Fibroblast of skin of left biceps (primary cell): ENCODE measurements at places on chromosomes 12 and 14.
A peak's percentile ranks its signal among the peaks of the same experiment; 100 is the strongest.

DNA sequence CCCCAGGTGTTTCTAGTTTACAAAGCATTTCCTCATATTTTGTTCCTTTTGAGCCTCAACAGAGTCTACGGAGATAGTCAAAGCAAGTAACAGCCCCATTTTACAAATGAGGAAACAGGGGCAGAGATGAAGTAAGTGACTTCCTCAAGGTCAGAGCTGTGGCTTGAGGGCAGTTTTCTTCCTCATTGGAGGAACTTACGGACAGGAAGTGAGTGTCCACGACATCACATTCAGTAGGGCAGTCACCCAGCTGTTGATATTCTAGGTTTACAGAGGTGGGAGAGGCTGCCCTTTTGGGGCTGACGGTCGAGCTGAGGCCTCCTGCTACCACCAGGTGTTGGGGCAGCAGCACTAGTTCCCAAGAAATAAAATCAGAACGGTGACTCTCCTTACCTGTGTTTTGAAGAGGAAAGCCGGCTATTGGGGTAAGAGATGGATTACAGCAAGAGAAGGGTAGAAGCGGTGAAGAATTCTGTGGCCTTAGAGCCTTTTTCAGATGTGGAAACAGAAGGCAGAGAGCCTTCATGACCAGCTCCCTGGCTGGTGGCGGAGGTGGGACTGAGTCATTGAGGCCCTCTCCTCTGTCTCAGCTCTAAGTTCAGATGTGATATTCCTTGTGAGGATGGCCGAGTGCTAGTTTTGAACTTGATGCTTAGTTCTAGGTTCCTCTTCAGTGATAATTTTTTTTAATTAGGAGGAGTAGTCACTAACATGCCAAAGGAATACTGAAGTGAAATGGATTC lies 41.7 kb downstream of the SUSD6 start:
- DNase-seq, result no peak

GRCh38 chr12:57657744-57658143 lies 24.7 kb upstream of the B4GALNT1 start:
- no peak for DNase-seq

DNA sequence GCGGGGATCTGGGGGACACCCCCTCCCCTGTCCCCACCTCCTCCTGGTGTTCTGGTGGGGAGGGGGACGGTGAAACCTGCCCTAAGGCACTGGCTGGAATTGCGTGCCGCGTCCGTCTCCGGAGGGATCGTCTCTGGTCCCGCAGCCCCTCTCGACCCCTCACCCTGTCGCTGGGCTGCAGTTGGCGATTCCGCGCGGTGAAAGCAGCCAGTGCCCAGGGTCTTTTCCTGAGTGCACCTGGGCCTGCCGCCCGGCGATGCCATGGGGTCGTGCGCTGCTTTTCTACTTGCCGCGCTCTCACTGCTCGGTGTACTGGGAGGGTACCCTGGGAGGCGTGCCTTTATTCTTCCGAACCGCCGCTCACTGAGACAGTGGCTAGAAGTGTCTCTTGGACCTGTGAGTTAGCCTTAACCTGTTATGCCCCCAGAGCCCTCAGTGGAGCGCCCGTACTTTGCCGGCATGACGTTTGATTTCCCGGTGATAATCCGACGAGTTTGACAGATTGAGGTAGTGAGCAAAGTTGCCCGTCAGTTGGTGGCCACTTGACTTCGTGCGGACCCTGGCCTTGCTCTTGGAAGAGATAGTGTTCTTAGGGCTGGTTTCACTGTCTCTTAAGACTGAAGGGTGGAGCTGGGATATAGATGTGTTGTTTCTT lies 788 bp downstream of the SFSWAP start:
- no peak for DNase-seq

DNA sequence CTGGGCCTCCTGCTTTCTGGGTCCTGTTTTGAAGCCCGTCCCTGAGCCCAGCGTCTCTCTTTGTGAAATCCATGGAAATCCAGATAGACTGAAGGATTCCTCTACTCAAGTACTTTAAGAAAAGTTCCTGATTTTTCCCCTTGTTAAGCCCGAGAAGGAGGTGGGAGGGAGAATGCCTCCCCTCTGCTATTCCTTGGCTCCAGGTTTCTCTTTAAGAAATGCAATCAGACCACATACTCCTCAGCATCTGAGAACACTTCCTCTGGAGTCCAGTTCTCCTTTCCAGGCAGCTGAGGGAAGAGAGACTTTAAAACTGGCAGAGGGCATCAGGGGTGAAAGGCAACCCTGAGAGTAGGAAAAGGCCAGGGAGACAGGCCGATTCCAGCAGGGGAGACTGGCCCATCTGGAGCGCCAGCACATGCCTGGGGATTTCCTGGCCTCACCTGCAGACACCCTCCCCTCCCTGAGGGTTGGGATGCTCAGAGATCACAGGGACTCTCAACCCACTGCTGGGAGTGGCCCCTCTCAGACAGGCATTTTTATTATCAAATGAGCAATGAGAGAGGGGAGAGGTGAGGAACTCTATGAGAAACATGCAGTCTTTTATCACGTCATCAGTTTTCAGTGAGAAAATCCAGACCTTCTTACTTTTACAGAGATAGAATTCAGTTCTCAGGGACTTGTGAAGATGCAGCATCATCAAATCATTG lies 2.0 kb upstream of the EMP1 start:
- DNase-seq, result no peak

GRCh38 chr14:37466623-37467088 lies 128.4 kb downstream of the FOXA1 start:
- DNase-seq, result no peak

DNA sequence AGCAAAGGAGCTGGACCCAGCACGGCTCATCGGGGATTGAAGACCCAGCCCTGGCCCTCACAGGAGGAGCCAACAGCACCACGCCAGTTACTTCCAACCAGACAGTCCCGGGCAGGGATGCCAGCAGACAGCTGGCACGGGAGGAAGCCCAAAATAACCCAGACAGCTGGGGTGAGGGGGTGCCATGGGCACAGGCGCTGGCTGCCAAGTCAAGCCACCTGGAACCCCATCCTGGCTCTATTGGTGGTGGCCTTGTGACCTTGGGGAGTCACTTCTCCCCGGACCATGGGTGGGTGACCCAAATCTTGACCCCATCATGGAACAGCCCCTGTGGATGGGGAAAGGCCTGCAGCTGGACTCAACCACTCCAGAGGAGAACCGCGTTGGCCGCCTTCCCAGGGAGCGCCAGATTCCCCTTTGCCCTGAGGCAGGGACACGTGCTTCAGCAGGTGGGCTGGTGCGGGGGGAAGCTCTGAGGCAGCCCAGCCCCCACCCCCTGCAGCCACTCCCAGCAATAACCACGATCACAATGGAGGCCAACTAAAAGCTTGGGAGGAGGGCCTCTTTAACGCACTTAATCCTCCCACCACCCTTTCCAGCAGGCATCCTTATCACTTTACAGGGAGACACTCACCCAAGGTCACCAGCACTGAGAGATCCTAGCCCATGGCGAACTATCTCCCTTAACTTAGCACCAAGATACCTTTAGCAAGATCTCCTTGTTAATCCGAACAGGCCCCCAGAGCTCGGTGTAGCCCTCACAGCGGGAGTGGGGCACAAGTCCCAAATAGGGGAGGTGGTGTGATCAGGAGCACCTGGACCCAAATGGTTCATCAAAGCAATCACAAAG lies 4.7 kb upstream of the RHOF start:
- DNase-seq, result no peak

- peak; percentile 87 for DNase-seq
These were observed 36.8 kb downstream of the PPTC7 start for GRCh38 chr12:110546339-110546738.

DNA sequence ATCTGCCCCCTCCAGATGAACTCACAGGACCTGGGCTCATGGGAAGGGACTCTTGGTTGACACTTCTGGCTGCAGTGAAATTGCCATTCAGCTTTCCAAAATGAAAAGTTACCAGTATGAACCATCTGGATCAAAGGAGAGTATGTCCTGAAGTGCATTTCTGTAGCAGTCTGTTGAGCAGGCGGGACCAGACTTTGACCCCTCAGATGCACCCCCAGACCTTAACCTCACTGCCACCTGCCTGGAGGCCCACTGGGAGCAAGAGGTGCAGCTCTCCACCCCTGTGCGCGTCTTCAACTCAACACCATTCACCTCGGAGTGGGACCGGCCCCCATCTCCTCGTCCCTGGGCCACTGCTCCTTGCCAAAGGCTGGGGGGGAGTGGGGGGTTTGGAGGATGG lies 55.0 kb downstream of the MOK start:
- no peak for DNase-seq

GRCh38 chr14:72613231-72613974 lies 280.5 kb downstream of the DPF3 start:
- DNase-seq, result no peak

GRCh38 chr14:83764656-83765599 lies 1765.0 kb upstream of the FLRT2 start:
- no peak for DNase-seq

- DNase-seq, result no peak
These were observed 203.4 kb upstream of the PELI2 start for GRCh38 chr14:55914771-55915170.

DNA sequence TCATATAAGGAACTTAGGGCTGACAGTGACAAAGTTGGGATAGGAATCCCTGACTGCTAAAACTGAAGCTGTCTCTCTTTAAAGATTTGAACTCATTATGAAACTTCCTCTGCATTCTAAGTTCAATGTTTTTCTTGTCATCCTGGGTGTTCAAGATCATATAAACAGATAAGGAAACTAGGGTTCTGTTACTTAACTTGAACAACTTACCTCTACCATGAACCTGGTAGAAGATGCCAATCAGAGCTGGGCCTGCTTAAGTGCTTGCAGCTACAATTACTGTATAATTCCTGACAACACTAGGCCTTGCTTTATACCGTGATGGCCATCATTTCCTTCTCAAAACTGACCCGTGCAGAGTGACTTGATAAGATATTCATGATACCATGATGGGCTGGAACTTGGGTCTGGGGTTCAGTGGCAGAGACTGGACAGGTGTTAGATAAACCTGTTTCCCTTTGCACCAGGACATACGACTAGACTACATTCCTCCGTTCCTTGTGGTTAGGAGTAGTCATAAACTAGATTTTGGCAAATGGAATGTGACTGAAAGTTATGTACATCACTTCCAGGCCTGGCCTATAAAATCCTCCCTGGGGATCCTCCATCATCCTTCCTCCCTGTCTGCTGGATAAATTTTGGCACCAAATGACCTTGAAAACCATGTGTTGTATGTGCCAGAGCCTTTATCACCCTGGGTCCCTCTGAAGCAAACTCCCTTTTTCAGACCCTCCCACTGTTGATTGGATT lies 172.2 kb upstream of the PRICKLE1 start:
- peak; percentile 39 for DNase-seq

DNA sequence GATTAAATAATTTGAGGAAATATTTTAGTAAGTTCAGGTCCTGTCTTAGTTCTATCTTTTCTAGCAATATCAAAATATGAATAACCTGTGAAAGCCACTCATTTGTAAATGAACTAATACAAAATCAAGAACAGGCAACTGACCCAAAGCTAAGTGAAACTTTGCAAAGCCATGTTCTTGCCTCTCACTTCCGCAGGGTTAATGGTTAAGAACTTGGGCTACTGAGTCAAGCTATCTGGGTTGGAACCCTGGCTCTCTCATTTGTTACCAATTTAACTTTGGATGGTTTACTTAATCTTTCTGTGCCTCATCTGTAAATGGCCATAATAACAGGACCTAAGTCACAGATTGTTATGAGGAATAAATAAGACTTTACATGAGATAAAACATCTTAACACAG lies 2.8 kb downstream of the KIF21A start:
- DNase-seq, result no peak

- DNase-seq, result no peak
These were observed 13.2 kb downstream of the CPNE8 start for GRCh38 chr12:38892087-38892786.

- DNase-seq, result no peak
These were observed 37.8 kb downstream of the SLCO1A2 start for GRCh38 chr12:21296751-21297406.

DNA sequence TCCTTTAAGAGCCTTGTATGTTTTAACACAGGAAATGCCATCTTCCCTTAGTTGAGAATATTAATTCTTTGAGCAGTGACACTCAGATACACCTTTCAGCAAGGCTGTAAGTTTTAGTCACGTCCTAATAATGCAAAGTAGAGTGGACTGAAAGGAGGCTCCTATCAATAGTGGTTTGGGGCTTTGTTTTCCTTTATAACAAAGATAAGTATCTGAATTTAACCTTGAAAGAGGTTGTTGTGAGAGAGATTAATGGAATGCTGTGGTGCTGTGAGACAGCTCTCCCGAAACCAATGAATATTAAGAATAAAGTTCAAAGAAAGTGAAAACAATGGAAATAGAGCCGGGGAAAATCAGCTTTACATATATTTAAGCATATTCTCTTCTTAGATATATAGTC lies 259.6 kb downstream of the ERC1 start:
- DNase-seq, result no peak

- DNase-seq, result no peak
These were observed 3.7 kb downstream of the MYH6 start for GRCh38 chr14:23404331-23404900.

DNA sequence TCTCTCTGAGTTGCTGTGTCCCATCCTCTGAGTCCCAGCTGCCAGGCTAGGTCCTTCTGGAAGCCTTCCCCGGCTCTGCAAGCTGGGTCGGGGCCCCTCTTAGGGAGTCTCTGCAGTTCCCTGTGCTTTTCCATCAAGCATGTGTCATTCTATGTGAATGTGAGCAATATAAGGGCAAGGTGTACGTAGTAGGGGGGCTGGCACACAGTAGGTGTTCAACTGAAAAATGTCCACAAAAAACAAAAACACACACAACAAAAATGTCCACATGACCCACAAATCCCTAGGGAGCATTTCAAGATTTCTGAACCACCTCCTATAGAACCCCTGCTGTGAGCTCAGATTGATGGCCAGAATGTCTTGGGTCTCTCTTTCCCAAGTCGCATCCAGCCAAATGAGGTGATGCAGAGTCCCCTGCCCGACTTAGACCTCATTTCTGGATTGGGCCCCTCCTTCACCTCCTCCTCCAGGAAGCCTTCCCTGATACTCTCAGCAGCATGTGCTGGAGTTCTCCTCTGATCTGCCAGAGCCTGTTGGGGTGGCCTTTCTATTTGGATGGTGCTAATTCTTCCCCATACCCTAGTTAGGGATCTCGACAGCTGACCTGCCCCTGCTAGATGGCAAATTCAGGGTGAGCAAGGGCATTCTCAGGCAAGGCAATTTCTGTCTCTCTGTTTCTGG lies 196.1 kb upstream of the LHX5 start:
- no peak for DNase-seq

GRCh38 chr14:90564496-90564895 lies 167.7 kb downstream of the CALM1 start:
- DNase-seq, result no peak
